T-cell (primary cell): ENCODE measurements at places on chromosomes 12 and 14. TPM values are rescaled to one million over a fixed set of nuclear protein-coding genes. Genes with fewer than 3 reads are reported as not detected.

DENND5B gene
- 0.75 TPM for total RNA-seq

NID2 gene
- total RNA-seq, result 1.1 TPM

RBM23 gene
- 91.3 TPM for total RNA-seq

DLK1 gene
- 2.2 TPM for total RNA-seq
